WTC11 (cell line): ENCODE measurements at places on chromosomes 2 and 18.

DNA sequence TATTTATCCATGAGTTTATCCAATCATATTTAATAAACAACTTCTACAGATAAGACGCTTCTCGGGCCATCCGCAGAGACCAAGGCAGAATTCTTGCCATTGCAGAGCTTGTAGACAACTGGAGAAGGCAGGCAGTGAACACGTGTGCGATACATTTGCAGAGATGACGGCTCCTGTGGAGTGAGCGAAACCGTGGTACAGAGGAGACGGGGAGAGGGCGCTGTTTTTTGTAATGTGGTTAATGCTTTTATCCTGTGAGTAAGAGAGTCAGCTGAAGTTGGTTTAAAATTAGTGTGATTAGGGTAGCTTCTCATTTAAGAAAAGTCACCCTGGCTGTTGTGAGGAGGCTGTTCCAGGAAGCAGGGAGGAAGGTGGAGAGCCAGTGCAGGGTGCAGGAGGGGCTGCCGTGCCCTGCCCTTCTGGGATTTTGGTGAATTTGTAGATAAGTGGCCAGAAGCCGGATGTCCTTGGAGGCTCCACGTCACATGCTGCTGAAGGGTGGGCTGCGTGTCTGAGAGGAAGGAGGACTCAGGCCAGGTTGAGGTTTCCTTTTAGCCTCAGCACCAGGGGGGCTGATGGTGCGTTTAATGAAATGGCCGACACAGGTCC lies 151.4 kb downstream of the SNTG2 start:
- no peak for DNase-seq

DNA sequence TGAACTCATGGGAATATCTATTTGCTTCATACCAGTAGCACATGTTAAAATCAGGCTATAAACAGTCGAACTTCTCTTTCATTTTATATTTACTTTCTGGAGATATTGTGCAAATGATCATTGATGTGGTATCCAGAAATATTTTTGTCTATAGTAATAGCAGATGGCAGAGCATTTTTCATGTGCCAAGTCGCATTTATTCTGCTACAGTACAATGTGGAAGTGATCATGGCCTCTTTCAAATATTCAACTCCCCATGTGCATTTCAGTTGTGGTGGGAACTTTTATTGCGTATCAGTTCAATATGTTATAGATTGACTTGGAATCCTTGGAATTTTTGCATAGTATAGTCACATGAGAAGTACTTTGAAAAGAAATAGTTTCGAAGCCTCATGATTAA lies 57.4 kb downstream of the RHBDD1 start:
- no peak for DNase-seq

DNA sequence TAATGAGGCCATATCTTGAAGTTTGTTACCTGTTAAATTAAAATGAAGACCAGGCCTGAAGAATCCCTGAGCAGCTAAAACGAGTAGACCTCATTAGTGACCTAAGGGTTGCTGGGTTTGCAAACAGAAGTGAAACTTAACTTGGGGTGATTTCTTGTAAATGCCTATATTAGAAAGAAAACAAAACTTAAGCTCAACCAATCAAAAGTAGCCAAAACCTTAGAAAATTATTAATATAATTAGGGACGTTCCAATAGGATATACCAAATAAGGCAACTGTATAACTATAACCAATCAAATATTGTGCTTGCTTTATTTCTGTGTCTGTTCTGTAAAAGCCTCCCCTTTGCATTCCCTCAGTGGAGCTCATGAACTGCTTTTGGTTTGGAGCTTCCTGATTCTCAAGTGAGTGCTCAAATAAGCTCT lies 137.9 kb upstream of the VRK2 start:
- no peak for DNase-seq

- no peak for DNase-seq
Observed at GRCh38 chr2:226690461-226691024, 109.1 kb downstream of the IRS1 start.

GRCh38 chr2:9003366-9003615 lies 193 bp downstream of the MBOAT2 start:
- no peak for DNase-seq

DNA sequence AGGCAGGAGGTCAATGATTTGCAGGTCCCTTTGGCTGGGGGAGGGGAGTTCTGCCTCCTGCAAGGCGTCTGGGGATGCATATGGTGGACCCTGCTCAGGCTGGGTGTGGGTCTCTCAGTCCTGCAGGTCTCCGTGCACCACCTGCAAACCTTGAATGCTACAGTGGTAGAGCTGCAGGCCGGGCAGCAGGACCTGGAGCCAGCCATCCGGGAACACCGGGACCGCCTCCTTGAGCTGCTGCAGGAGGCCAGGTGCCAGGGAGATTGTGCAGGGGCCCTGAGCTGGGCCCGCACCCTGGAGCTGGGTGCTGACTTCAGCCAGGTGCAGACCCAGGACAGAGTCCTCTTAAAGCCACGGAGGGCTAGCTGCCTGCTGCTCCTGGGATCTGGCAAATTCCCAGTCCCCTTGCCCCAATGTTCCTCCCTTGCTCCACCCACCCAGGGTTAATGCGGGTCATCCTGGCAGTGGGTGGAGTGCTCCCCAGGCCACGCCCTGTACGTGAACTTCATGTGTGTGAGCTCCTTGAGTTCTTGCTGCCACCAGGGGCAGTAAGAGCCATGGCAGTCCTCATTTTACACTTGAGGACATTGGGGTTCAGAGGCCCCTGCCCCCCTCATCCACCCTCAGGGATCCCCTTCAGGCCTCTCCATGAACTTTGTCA lies 3.1 kb downstream of the PROM2 start:
- peak; percentile 65 for DNase-seq

DNA sequence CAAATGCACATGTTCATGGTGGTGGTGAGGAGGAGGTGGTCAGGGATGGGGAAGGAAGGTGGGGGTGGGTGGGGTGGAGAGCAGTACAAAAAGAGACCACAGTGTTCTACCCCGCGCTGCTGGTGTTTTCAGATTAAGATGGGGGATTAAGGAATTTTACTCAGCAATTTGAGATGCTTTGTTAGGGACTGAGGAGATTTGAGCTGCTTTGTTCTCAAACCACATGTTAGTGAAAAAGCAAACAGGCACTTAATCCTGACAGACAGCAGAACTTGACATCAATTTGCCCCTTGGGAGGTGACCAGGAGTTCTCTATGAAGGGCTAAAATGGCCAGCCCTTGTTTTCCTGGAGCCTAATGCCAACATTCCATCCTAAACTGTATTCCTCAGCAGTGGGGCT lies 244.5 kb downstream of the MEIS1 start:
- no peak for DNase-seq

DNA sequence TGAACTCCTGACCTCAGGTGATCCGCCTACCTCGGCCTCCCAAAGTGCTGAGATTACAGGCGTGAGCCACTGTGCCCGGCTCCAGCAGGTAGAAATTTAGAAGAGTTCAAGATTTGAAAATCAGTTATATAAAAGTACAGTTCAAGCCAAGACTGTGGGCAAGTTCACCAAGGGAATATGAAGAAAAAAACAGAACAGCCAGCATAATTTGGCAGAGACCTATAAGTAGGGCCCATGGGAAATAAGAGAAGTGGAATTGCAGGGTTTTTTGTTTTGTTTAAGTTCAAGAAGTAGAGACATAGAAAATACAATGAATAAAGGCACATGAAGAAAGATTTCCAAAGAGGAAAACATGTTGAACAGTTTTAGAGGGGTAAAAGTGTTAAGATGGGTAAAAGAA lies 57.9 kb downstream of the BAZ2B start:
- DNase-seq, result no peak

DNA sequence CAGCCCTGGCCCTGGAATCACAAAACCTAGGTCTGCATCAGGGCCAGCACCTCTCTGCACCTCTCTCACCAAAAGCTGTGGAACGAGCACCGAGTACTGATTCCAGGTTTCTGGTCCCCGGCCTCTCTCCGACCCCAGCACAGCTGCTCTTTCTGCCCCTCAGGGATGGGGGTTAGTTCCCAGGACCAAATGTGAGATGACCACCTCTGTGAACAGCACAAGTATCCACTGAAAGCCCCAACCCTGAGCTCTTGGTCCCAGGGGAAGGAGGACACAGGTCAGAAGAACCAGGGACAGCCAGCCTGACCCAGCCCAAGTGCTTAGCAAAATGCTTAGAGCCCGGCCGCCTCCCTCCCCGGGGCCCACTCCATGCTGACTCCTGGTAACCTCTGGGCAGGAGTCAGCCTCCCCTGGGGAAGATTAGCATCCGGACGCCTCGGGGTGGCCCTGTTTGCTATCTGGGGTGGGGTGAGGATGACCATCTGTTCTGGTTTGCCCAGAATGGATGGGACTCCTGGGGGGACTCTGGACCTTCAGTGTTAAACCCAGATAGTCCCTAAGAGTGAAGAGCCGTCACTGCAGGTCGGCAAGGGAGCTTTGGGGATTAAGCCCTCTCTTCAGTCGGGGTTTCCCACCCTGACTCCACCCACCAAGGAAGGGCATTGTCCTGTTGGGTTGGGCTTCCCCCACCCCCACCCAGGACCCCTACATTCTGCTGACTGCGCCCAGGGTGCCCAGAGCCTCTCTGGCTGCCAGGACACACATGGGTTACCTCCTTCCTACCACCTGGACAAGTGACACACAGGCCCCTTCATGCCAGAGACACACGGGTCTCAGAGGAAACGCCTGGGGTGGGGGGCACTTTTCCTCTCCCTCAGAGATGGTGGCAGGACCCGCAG lies 9.4 kb upstream of the GPR55 start:
- no peak for DNase-seq

DNA sequence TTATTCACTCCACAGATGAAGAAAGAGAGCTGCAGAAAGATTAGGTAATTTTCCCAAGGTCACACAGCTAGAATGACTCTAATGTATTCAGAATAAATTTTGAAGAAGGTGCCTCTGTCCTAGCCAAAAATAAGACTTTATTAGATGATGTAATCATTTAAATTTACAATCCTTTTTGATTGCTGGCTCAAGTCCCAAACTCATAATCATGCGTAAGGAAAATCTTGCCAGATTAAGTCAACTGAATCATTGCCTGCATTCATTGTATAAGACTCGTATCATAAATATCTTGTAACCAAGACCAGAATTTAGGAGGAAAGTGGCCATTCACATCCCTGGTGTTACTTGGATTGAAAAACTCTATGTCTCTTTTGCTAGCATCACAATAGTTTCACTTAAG lies 53.1 kb upstream of the STK39 start:
- no peak for DNase-seq

DNA sequence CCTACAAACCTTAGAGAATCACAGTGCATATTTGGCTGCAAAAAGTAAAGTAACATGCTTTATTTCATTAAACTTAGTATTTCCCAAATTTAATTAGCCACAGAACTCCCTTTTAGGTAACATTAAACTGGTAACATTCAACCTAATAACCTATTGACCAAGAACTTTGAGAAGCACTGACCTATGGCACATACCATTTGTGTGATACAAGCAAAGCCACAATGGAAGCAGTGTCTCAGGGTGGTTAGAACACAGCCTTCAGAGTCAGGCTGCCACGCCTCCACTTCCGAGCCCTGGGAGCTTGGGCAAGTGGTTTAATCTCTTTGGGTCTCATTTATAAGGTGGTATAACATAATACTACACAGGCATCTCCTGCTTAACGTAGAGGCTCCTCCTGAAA lies 301.4 kb downstream of the PDE11A start:
- no peak for DNase-seq

- DNase-seq, result no peak
Observed at GRCh38 chr2:176409671-176410070, 140.4 kb downstream of the MTX2 start.

GRCh38 chr2:25597881-25598280 lies 75.5 kb downstream of the DTNB start:
- no peak for DNase-seq

DNA sequence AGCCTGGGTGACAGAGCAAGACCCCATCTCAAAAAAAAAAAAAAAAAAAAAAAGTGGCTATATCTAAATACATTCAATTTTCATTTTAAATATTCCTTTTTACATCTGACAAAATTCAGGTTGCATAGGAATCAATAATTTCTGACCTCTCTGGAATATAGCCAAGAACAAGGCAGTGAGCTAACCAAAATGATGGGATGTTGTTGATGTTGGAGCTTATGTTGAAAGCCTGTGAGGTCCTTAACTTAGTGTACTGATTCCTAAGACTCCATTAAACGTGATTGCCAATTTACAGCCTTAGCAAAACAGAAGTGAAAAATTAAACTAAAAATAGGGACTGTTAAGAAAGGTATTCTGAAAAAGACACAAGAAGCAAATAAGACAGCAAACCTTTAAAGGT lies 109.6 kb downstream of the MEP1B start:
- DNase-seq, result no peak

- no peak for DNase-seq
Observed at GRCh38 chr2:169114056-169114455, 44.7 kb downstream of the DHRS9 start.

GRCh38 chr2:226984750-226985582 lies 149.1 kb downstream of the RHBDD1 start:
- DNase-seq, result peak; percentile 17

GRCh38 chr2:10303694-10304378 lies 1.1 kb downstream of the HPCAL1 start:
- peak; percentile 48 for DNase-seq

- DNase-seq, result no peak
Observed at GRCh38 chr2:120231974-120232635, 8.9 kb upstream of the TMEM185B start.

DNA sequence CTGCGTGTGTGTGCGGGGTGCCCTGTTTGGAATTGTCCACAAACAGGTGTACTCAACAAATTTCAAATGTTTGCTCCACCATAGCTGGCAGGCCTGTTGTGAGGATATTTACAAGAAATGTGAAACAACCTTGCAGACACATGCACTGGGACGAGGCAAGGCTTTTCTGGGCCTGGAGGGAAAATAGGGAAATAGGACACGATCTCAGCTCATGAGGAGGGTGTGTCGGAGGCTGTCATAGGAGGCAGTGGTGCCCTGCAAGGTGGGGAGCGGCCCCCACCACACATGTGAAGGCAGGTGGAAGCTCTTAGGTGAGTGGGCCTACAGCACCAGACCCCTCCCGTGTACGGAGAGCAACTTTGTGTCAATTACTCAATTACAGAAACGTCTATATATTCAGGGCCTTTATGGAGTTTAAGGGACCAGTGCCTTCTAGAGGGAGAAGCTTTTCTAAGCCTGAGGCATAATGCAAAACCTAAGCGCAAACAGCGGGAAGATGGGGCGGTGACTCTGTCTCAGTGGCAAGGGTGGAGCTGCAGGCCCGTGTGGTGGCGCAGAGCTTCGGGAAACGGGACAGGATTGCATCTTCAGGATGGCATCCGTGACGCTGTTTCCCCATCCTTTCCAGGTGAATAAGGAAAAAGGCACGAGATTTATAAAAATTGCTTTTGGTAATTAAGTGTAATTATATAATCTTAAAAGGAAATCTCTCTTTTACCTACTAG lies 48.0 kb downstream of the RNF144A start:
- no peak for DNase-seq
